ENCODE measurements at places on chromosomes 2 and 18.

- no peak for DNase-seq
Observed at GRCh38 chr2:20220806-20221554, 4.0 kb downstream of the SDC1 start.

DNA sequence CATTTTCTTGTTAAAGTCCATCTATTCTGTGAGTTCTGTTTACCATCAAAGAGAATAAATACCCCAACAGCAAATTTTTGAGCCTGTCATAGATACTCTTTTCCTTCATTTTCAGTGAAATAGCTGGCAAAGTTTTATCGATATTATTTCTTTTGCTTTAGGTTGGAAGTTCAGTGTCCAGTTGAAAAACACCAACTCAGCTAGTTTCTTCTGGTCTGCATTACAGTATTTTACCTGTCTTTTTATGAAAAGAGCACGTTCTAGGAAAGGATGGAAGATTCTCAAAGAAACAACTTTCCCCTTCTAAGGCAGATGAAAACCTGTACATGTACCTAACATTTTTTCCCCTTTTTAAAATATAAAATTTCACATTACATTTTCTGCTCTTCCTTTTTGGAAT is 80.4 kb upstream of the PROKR1 start:
- no peak for DNase-seq

GRCh38 chr18:23094411-23095190 is 40.7 kb upstream of the CABLES1 start:
- no peak for DNase-seq

DNA sequence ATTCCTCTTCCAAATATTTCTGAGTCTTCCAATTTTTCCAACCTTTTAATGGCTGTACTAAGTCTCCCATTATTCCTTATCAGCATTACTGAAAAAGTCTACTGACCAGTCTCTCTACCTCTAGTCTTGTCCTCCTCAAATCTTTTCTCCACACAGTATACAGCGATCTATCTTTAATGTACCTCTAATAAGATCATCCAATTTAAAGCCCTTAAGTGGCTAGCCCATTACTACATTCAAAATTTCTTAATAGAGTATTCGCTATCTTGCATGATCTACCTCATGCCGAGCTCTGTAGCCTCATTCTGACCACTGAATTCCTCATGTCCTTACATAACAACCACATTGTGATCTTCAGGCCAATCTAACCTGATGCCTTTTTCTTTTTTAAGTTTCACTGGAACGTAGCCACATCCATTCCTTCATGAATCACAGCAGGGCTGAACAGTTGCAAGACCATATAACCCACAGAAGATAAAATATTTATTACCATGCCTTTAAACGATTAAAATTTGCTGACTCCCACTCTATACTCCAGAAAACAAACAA is 57.9 kb downstream of the SLC66A3 start:
- no peak for DNase-seq

- no peak for DNase-seq
Observed at GRCh38 chr2:80894486-80894885, 589.9 kb upstream of the LRRTM1 start.

- no peak for DNase-seq
Observed at GRCh38 chr2:118340103-118340502, 251.8 kb downstream of the INSIG2 start.

DNA sequence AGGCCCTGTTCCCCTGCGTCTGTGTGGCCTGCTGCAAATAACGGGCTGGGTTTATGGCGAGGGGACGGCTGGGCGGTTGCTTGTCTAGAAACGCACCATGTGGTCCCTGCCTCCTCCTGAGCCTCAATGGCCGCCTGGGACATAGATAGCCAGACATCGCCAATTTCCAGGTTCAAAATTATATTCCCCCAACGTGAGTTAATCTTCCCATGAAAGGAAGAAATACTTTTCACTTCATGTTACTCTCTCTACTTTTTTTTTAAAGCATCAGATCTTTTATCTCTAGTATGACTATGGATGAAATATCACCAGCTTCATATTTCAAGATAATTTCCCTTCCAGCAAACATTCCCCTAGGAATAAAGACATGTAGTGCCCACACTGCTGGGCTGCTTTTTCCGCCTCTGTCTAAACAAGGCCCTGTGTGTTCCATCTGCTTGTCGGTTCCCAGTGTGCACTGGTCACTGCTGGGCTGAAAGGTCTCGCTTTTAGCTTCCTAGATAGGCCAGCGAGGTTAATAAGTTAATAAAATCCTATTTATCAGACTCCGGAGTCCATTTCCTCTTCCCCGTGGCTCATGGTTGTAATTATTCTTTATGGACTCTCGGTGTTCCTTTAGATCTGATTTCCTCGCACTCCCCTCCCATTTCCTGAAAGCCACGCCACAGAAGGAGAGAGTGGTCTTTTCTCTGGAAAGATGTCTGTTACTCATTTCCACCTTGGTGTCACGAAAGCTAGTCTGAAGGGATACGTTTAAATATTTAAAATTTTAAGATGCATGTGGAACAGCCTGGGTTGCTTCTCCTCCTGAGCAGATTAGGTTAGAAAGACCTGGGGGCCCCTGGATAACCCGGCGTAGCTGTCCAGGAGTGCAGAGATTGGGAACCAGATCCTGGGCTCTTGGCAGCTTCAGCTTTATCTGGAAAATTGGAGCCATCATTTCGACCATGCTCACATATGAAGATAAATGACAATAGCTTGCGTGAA is 196.6 kb upstream of the COPS8 start:
- DNase-seq = peak; percentile 5

GRCh38 chr2:239520811-239521517 is 120.1 kb upstream of the HDAC4 start:
- no peak for DNase-seq

DNA sequence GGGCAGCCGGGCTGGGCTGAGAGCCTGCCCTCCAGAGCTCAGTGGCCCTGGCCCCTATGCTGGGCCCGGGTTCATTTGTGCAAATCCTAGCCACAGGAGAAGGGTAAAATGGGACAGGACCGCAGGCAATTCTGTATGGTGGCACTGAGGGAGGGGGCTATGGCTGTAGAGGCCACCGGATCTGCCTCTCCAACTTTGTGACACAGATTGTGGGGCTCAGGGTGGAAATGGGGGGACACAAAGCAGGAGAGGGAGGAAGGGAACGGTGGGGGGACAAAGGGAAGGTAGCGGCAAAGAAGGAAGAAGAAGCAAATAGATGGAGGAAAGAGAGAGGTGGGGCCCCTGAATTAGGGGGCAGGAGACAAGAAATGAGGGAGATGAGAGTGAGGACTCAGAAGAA is 201.1 kb downstream of the SMAD2 start:
- DNase-seq = no peak

DNA sequence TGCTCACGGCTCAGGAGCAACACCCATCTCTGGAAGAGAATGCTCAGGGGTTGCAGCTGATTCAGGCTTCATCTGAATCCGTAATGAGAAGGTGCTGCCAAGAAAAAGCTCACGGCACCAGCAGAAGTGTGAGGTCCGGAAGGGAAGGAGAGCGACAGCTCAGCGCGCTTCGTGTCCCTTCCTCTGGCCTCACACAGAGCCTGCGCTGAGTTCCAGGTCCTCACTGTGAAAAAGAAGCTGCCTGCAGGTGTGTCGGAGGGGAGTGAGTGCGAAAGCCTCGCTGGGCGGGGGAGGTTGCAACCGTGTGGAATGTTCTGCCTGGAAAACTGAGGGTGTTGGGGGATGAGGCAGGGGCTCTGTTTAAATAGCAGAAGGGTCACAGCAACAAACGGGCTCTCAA is 76.2 kb upstream of the TWIST2 start:
- no peak for DNase-seq

DNA sequence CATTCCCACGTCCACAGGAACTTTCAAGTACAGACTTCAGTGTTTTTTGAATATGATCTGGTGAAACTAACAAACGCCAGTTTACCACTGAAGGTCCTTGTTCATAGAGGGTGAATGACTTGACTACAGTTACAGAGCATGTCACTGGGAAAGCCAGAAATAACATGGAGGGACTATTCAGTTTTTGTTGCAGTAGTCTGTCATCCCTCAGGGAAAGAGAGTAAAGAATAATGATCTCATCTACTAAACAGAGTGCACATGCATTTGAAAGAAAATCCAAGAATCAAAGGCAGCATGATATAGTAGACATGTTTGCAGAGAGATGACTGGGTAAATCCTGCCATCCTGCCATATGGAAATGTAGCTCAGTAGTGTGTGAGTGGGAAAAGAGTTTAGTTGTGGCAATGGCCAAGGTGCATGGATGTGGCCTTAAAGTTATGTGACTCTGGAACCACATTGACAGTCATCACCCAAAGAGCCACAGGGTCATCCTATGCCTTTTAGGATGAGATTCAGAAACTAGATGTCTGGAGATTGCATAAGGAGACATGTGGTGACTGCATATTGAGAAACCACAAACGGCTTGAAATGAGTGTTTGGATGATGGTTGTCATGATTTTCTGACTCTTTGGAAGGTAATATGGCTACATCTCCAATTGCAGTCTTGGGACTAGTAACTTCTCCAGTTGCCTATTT is 125.3 kb upstream of the ZEB2 start:
- no peak for DNase-seq

GRCh38 chr2:68845043-68845442 is 26.2 kb downstream of the BMP10 start:
- DNase-seq = no peak

GRCh38 chr2:51782921-51783765 is 751.2 kb upstream of the NRXN1 start:
- no peak for DNase-seq

- no peak for DNase-seq
Observed at GRCh38 chr2:112772322-112772721, 7.9 kb upstream of the CKAP2L start.

- DNase-seq = no peak
Observed at GRCh38 chr2:151049746-151050145, 211.9 kb downstream of the RBM43 start.

DNA sequence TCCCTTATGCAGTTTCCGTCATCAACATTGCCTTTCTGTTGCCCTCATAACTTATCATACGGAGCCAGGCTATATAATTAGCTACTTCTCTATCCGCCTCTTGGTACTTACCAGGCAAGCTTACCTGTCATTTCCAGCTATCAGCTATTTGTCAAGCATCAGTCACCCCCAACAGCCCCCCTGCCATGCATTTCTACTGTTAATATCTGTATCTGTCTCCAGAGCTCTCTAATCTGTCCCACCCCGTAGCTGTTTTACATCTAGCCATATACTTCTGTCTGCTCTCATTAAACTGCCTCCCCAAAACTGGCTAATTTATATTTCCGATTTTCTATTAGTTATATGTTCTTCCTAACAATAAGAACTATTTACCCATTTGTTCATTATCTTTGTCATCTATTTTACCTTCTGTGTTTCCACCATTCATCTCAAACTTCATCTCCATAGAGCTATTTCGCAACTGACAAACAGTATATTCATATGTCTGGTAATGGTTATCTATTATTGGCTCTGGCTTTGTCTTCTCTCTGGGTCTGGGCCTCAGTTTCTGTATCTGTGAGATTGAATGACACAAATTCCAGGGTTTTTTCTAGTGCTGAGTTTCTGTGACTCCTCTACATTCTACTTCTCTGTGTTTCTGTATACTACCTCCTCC is 9.6 kb downstream of the EMX1 start:
- no peak for DNase-seq

DNA sequence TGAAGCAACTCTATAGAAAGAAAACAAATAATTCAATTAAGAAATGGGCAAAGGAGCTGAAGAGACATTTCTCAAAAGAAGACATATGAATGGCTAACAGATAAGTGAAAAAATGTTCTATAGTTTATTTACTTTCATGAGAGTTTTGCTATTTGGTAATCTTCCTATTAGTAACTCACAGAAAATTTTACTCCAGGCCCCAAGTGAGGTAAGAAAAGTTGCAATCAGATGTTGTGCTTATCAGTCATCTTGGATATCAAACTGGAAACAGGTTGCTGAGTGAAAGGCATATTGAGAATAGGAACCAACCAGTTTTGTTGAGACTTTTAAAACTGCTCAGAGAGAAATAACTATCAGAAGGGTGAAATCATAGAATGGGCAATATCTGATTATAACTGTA is 1179.0 kb upstream of the ACVR2A start:
- DNase-seq = no peak

GRCh38 chr2:51420511-51420910 is 388.6 kb upstream of the NRXN1 start:
- DNase-seq = no peak

DNA sequence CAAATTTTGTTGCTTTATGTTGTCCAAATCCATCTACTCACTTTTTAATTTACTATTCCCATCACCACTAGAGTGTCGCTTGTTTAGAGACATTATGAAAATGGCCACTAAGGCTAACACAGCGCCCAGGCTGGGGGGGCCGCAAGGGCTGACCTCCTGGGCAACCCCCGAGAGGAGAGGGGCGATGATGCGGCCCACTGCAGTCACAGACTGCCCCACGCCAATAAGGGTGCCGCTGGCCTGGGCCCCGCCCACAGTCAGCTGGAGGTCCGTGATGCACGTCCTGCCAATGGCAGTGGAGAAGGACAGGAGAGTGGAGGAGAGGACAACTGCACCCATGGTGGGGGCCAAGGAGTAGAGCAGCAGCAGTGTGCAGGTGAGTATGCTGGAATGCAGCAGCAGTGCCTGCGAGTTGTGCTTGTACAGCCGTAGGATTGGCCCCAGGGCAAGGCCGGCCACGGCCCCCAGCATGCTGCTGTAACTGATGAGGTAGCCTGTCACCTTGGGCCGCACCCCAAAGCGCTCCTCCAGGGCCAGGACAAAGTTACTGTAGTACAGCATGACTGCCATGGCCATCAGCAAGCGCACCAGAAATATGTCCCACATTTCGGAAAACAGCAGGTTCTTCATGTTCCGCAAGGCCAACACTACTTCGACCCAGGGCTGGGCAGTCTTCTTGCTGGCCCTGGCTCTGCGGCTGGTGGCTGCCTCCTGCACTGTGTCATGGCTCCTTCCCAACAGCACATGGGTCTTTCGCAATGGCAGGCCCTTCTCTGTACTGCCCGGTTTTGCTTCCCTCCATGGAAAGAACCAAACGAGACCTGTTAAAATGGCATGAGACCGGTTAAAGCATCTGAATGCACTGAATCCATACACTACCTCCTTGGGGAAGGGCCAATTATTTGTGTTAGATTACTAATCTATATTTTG is 43.2 kb upstream of the TMEM182 start:
- no peak for DNase-seq

DNA sequence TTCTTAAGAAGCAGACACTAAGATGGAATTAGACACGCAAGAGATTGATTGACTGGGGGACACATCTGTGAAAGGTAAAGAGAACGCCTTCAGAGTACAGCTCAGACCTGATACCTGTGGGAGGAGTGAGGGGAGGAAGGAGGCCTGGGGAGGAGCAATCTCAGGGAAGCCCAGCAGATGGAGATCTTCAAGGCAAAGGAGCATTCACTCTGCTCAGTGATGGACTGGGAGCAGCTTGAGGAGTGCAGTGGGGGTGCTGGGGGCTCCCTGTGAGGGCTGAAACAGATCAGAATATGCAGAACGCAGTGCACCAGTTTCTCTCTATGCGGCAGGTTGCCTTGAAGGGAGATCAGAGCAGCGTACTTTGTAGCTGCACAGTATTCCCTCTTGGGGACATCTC is 103.7 kb upstream of the ATP8B1 start:
- no peak for DNase-seq

- no peak for DNase-seq
Observed at GRCh38 chr18:29712785-29713184, 1329.8 kb downstream of the DSC3 start.

All from activated CD8-positive, alpha-beta T cell treated with anti-CD3 and anti-CD28 coated beads, Interleukin-2, amount 10 ng/mL, durations not matched to agents 7 days and 5 days (primary cell).